ENCODE measurements at places on chromosomes 13 and 19. TPM values are rescaled to one million over a fixed set of nuclear protein-coding genes. Genes with fewer than 3 reads are reported as not detected.

The JSRP1 gene
- 0.30 TPM for total RNA-seq

The ZNF235 gene
- total RNA-seq = 5.6 TPM

The SLC46A3 gene
- 48.5 TPM for total RNA-seq

The DUS3L gene
- 26.7 TPM for total RNA-seq

The AMER2 gene
- 0.24 TPM for total RNA-seq

The RUBCNL gene
- 0.24 TPM for total RNA-seq

The FAM83E gene
- 13.8 TPM for total RNA-seq

The FUT2 gene
- 13.4 TPM for total RNA-seq

The SHISA7 gene
- total RNA-seq = not detected

The KLK14 gene
- not detected for total RNA-seq

The ZNF699 gene
- total RNA-seq = 9.8 TPM

The SYNE4 gene
- 8.9 TPM for total RNA-seq

The GTF2F2 gene
- total RNA-seq = 25.7 TPM

The ZIC2 gene
- 0.68 TPM for total RNA-seq

The IL27RA gene
- total RNA-seq = 2.0 TPM

The CCDC169 gene
- 2.6 TPM for total RNA-seq

All from hepatocyte (in vitro differentiated cells).